NCI-H2081 treated with DMSO at 0.1 percent for 48 hours (cell line): ENCODE measurements at places on chromosomes 13 and 19.

DNA sequence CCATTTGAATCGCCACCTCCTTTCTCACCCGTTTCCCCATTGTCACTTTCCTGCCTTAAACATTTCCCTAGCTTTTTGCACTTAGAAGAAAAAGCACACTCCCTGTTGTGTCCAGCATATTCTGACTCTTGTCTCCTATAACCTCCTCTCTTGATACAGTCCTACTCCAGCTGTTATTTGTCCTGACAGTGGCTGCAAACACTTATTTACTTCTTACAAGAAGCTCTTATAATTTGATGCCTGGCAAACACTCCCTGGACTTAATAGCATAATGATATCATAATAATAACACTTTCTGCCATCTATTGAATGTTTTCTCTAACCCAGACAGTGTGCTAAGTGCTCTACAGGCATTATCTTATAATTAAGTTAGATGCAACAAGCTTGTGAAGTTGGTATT, 76.6 kb downstream of the DGKH start:
- DNase-seq = no peak

DNA sequence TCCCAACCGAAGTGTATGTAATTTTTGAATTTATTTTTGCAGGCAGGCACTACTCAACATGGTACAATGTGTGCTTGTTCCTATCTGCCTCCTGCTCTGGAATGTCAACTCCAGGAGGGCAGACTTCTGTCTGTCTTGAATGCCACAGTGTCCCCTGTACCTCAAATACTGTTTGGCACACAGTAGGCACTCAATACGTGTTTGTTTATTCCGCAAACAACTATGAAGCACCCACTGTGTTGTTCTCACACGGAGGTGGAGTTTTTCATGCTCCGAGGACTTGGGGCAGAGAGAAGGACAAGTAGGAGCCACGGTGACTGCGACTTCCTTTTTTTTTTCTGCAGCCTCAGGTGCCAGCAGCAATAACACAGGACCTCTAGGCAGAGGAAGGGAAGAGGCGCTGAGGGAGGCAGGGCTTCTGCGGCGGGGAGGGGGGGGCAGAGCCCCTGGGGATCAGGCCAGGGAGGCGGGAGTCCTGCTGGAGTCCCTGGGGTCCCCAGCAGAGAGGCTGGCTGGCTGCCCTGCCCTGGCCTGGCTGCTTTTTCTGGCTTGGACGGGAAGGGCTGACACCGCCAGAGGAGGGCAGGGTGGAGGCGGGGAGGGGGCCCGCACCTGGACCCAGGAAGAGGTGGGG, 29.3 kb upstream of the TNFAIP8L1 start:
- DNase-seq = no peak

- no peak for DNase-seq
Measured at GRCh38 chr13:33956346-33956745, 138.4 kb downstream of the RFC3 start.

DNA sequence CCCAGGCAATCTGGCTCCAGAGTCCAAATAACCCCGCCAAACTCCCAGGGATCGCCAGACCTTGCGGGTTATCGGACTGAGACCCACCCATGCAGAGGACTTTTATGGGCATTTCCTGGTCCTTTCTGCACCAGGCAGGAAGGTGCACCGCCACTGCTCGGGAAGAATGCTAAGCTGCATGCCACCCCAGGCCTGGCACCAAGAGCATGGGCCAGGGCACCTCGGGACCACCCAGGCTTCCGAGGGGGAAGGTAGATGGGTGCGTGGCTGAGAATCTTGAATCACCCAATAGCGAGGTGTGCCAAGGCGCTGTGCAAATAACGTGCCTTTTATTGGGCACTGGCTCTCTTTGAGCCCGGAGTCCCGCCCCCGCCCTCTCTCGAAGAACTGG, 422 bp upstream of the ZNF575 start:
- no peak for DNase-seq

GRCh38 chr19:44894052-44894400, 3.0 kb downstream of the TOMM40 start:
- DNase-seq = no peak

GRCh38 chr13:20136781-20137703, 23.8 kb downstream of the GJA3 start:
- DNase-seq = no peak

GRCh38 chr19:27909185-27909840, 1303.6 kb downstream of the UQCRFS1 start:
- DNase-seq = no peak
